ENCODE measurements at places on chromosomes 7 and 10. TPM values are rescaled to one million over a fixed set of nuclear protein-coding genes. Genes with fewer than 3 reads are reported as not detected.

The ECHDC3 gene
- 7.9 TPM for total RNA-seq

The NPC1L1 gene
- total RNA-seq = 0.03 TPM

The NYAP1 gene
- total RNA-seq = 2.3 TPM

The NPFFR1 gene
- not detected for total RNA-seq

The HTRA1 gene
- total RNA-seq = 57.5 TPM

The ZNF32 gene
- total RNA-seq = 17.1 TPM

The NKX6-2 gene
- total RNA-seq = 0.27 TPM

The CYP26C1 gene
- not detected for total RNA-seq

The SCART1 gene
- total RNA-seq = 0.47 TPM

The TMEM236 gene
- 0.07 TPM for total RNA-seq

The NRG3 gene
- not detected for total RNA-seq

The ADIRF gene
- total RNA-seq = not detected

The PILRA gene
- 3.8 TPM for total RNA-seq

The CAMK2B gene
- total RNA-seq = 0.27 TPM

Measured in A549 treated with CORT108297 at 1 μM for 4 hours (cell line).